ENCODE measurements at places on chromosomes 12 and 14.
A peak's percentile ranks its signal among the peaks of the same experiment; 100 is the strongest.

DNA sequence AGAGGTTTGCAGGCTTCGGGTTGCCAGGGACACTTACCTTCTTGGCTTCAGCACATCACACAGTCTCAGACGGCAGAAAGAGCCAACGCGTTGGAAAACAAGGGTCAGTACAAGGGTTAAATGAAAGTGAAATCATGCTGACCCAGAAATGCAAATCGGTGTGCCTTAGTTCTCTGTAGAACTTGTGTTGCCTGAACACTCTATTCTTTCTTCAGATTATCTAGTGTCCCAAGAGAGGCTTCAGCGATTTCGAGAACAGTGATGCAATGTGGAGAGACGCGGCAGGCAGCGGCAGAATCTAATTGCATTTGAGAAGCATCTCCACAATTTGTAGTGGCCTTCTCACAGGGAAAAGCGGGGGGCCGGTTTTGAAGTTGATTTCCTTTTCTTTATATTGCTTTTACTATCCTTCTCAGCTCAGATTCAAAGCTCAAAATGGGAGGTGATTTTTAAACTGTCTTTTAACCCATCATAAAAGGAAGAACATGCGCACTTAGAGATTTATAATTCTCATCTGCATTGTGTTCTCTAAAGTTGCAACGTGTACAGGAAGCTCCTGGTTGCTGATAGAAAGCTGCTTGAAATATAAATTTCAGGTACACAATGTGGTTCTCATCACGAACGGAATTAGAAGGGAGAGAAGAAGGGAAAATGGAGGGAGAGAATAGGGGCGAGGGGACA lies 67.8 kb upstream of the EGLN3 start:
- no peak for DNase-seq

DNA sequence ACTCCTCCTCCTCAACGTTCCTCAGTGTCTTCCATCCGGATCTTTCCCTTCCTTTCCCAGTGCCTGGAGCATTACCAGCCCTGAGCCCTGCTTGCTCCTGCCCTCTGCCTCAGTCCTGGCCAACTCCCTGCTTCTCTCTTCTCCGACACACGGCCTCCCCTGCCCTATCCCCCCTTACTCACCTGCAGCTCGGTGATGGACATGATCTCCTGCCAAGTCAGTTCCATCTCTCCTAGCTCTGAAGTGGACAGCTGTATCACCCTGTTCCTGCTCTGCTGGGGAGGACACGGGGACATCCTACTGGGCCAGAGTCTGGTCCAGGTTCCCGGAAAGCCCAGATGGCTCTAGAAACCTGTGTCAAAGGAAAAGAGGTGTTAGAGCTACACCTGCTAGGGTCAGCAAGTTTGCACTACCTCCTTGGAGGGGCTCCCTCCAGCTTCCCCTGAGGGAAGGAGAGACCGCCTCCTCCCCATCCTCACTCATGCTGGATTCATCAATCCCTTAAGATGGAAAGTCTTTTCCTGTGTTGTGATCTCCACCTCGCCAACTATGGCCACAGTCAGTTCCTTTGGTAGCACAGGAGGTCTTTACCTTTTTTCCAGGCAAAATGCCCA lies 5.8 kb downstream of the NFE2 start:
- DNase-seq, result no peak

GRCh38 chr12:105351523-105351922 lies 21.0 kb downstream of the C12orf75 start:
- DNase-seq, result no peak

- no peak for DNase-seq
Measured at GRCh38 chr14:101222362-101223070, 319.0 kb upstream of the RTL1 start.

DNA sequence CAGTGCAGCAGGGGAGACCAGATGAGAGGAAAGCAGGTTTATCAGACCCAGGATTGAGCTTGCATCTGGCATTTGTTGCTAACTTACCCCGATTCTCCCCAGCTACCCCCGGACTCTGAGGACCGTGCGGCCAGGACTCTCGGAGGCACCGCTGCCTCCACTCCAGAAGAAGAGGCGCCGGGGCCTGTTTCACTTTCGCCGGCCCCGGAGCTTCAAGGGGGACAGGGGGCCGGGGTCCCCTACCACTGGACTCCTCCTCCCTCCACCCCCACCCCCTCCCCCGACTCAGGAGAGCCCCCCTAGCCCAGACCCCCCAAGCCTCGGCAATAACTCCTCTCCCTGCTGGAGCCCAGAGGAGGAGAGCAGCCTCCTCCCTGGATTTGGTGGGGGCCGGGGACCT lies 6.5 kb upstream of the CPNE6 start:
- DNase-seq, result no peak

DNA sequence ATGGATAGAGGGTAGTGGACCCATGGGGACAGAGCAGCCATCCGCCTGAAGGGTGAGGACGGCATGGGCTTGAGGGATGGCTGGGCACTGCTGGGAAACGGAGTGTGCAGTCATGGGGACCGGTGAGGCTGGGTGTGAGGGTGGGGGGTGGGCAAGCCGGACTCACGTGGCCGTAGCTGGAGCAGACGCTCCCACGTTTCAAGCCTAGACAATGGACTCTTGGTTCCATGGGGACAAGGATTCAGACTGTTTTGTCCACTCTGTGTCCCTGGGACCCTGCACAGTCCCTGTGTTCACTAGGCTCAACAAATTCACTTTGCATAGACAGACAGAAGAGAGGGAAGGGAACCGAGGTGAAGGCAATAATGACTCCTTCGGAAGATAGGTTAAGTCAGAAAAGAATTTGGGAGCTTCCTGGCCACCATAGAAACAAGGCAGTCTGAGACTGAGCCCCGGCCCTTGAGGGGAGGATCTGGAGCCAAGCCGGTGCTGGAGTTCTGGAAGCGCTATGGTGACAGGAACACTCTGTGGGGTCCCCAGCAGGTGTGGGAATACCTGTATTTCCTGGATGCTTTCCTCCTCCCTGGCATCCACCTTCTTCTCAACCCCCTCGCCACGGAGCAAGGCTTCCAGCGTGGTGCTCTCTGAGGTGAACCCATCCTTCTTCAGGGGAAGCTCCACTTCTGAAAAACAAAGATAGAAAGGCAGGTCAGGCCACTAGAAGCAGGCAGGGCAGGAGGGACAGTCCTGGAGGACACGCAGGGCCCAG lies 162.5 kb downstream of the DPF3 start:
- DNase-seq, result no peak

- DNase-seq, result no peak
Measured at GRCh38 chr12:101749657-101750056, 10.4 kb upstream of the SYCP3 start.

GRCh38 chr12:108307006-108307405 lies 32.1 kb downstream of the CMKLR1 start:
- no peak for DNase-seq

GRCh38 chr14:73503648-73504047 lies 12.9 kb downstream of the RIOX1 start:
- no peak for DNase-seq

GRCh38 chr12:85350356-85350755 lies 70.3 kb downstream of the ALX1 start:
- DNase-seq, result no peak

DNA sequence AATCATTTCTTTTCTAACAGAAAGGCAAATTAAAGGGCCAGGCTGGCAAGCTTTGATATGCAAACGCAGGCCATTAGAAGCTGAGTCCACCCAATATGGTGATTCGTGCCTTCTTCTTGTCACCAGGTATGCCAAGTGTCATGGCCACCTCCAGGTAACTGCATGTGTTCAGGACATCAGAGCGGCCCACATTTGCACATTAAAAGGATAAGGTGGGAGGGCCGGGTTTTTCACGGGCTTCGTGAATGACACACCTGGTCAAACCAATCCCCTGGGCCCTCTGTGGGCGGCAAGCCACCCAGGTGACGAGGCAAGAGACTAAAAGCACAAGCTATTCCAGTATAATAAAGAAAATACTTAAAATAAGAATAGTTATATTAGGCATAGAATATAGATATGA lies 75.9 kb upstream of the TSPAN11 start:
- DNase-seq, result no peak

- DNase-seq, result no peak
Measured at GRCh38 chr12:6699989-6700645, 498 bp downstream of the PIANP start.

- no peak for DNase-seq
Measured at GRCh38 chr12:86435053-86435452, 178.9 kb upstream of the MGAT4C start.

- DNase-seq, result no peak
Measured at GRCh38 chr12:79444089-79444488, 246.7 kb downstream of the PAWR start.

DNA sequence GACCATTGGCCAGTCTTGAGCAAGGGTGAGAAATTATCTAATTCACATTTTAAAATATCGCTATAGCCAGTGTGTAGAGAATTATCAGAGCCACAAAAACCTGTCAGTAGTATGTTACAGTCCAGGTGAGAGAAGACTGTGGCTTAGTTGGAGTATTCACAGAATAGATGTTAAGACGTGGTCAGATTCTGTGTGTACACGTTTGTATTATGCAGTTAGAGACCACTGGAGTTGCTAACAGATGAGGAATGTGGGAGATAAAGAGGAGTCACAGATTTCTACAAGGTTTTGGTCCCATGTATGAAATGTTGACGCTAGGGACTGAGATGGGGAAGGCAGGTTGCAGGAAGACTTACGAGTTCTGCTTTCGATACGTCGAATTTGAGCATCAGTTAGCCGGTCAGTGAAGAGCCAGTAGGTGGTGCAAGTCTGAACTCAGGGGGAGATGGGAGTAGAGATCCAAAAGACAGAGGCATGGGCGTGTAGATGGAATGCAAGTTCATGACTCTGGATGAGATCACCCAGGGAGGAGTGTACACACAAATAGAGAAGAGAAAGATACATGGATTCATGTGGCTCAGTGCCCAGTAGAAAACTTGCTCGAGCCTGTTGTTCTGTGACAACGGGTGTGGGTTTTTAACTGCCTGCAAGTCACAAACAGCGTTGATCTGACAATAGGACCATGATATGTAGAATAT lies 114.8 kb upstream of the FLRT2 start:
- DNase-seq, result peak; percentile 57

DNA sequence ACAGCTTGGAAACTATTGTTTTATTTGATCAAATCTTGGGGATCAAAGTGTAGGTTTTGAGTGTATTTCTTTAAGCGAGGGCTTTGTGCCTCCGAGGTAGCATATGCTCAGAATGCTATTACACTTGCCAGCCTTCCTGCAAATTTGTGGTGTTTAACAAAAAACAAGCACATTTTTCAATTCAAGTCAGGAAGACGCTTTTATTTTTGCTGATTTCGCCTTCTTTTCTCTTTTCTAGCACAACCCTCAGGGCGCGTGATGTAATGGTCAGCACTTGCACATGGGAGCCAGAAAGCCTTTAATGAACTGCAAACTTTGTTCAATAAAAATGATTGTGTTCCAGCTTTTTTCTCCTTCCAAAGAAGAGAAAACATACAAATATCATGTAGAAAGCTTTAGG lies 466.5 kb downstream of the PRKD1 start:
- DNase-seq, result no peak

GRCh38 chr12:750366-751191 lies 1.8 kb upstream of the WNK1 start:
- DNase-seq, result no peak

DNA sequence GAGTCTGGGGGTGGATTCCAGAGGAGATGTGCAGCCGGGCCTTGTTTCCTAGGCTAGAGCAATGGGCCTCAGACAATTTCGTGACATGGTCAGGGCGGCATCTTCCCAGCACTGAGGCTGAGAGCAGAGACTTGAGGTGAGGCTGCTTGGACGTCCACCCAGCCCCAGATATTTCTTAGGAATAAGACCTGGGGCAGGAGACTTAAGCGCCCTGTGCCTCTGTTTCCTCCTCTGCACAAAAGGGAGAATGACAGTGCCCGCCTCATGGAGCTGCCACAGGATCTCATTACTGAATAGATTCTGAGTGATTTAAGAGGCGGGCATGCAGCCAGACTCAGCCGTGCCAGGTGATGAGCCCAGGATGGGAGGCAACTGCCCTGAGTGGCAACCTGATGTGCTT lies 297.9 kb upstream of the SFSWAP start:
- DNase-seq, result no peak

- DNase-seq, result no peak
Measured at GRCh38 chr14:59308673-59309072, 120.2 kb downstream of the DAAM1 start.

DNA sequence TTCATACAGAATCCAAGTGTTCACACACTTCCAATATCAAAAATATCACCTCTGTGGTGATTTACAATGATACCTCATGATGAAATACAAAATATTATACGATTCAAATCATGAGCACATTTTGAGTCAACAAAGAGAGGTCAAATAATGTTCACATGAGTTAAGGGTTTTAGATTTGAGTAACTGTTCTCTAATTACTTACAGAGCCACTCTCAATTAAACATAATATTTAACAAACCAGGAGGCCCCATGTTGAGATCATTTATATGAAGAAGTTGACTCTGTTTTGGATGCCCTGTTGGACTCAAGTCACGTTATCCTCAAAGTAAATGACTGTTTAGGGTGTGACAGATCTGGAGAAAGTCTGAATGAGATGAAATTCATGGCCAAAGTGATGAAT lies 53.5 kb downstream of the NUAK1 start:
- DNase-seq, result no peak

- peak; percentile 77 for DNase-seq
Measured at GRCh38 chr14:22836301-22837113, at the start of gene MMP14. TSS of gene MMP14 (plus strand) at chr14:22836585. CDS start at chr14:22836818, 233 bp downstream.

- no peak for DNase-seq
Measured at GRCh38 chr12:60872219-60872618, 1276.4 kb downstream of the SLC16A7 start.

GRCh38 chr12:121579190-121579791 lies 1.5 kb downstream of the KDM2B start:
- DNase-seq, result no peak

DNA sequence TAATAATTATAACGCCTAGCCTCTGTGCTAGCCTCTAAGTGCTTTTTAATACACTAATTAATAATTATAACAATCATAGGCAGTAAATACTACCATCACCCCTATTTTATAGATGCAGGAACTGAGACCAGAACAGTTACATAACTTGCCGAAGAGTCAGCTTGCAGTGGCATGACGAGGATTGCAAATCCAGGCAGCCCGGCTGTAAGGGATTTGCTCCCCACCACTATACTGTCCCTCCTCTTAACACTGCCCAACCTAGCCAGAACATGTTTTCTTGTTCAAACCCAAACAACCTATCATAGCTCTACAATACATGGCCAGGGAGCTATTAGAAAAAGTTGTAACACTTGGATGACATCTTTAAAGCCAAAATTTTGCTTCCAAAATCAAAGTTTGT lies 33.9 kb upstream of the VASH1 start:
- DNase-seq, result no peak

DNA sequence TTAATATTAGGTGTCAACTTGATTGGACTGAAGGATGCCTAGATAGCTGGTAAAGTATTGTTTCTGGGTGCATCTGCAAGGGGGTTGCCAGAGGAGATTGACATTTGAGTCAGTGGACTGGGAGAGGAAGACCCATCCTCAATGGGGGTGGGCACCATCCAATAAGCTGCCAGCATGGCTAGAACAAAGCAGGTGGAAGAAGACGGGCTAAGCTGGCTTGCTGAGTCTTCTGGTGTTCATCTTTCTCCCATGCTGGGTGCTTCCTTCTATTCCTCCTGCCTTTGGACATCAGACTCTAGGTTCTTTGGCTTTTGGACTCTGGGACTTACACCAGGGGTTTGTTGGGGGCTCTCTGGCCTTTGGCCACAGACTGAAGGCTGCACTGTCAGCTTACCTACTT lies 87.4 kb downstream of the SLC38A1 start:
- no peak for DNase-seq

- DNase-seq, result no peak
Measured at GRCh38 chr14:68342216-68342763, 450.6 kb downstream of the ZFP36L1 start.

- peak; percentile 34 for DNase-seq
Measured at GRCh38 chr12:56079723-56080555, at the start of gene ERBB3. TSS of gene ERBB3 (plus strand) at chr12:56080165. CDS start at chr12:56080301, 136 bp downstream.

All from fibroblast of skin of left biceps (primary cell).